ENCODE measurements at places on chromosomes 2 and 18. TPM values are rescaled to one million over a fixed set of nuclear protein-coding genes. Genes with fewer than 3 reads are reported as not detected.

DNA sequence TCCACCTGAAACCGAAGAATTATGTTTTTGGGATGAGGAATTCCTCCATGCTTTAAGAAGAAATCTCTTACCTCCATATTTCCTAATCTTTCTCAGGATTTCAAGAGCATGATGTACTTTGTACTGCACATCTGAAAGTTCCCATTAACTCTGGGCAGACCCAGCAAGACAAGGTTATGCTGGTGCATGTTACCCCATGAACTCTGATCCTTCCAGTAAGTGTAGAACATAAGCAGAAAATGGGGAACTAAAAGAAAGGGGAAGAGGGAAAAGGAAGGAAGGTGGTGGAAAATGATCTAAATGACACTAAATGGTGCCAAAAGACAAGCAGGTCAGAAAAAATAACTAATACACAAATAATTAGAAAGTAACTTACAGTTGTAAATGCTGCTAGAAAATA lies 50.7 kb downstream of the STRN start:
- no peak for DNase-seq

DNAJC27 gene
- total RNA-seq, result 9.8 TPM

GKN2 gene
- not detected for total RNA-seq

SAG gene
- not detected for total RNA-seq

SLC30A3 gene
- 10.1 TPM for total RNA-seq

TLX2 gene
- not detected for total RNA-seq

DNA sequence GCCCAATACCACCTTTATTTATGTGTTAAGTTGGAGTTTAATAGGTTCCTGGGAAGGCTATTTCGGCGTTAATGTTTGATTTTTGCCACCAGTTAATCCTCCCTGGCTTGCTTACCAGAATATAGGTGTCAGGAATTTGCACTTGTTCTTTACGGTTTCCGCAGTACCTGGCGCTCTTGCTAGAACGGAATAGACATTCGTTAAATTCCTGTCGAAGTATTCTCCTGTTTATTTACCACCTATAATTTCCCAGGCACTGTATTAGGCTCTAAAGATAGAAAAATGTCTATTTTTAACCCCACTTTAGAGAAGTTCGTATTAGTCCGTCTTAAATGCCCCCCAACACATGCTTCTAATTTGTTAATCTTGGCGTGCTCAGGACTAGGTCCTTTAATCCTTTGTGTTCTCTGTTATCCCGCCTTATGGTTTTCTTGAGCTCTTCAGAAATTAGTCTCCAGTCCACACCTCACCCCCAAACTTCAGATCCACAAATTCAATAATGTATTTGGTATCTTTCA lies 575 bp downstream of the CCDC150 start:
- no peak for DNase-seq

WIPF1 gene
- 19.4 TPM for total RNA-seq

DNA sequence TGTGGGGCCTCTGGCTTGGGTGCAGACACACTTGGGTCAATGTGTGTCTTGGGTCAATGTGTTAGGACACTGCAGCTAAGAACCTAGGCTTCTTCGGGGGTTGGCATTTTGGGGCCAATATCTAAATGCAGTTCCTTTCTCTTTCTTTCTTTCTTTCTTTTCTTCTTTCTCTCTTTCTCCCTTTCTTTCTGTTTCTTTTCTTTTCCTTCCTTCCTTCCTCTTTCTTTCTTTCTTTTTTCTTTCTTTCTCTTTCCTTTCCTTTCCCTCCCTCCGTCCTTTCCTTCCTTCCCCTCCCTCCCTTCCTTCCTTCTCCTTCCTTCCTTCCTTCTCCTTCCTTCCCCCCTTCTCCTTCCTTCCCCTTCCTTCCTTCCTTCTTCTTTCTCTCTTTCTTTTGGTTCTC lies 57.7 kb upstream of the OSR1 start:
- DNase-seq, result no peak

STRADB gene
- total RNA-seq, result 79.1 TPM

- no peak for DNase-seq
These were observed 39.4 kb downstream of the AAK1 start for GRCh38 chr2:69604026-69604678.

POTEC gene
- total RNA-seq, result not detected

GRCh38 chr2:107384422-107384821 lies 442.3 kb upstream of the RGPD4 start:
- DNase-seq, result no peak

TMEFF2 gene
- 0.11 TPM for total RNA-seq

FOXD4L1 gene
- not detected for total RNA-seq

NEU2 gene
- not detected for total RNA-seq

- no peak for DNase-seq
These were observed 5.5 kb upstream of the RMDN2 start for GRCh38 chr2:37919631-37920032.

IL1F10 gene
- total RNA-seq, result not detected

MC4R gene
- total RNA-seq, result not detected

- DNase-seq, result no peak
These were observed 599.5 kb downstream of the KCNJ3 start for GRCh38 chr2:155298001-155298400.

All from Right ventricle myocardium inferior (tissue), 1 donor.